ENCODE measurements at places on chromosomes 3 and 15.

DNA sequence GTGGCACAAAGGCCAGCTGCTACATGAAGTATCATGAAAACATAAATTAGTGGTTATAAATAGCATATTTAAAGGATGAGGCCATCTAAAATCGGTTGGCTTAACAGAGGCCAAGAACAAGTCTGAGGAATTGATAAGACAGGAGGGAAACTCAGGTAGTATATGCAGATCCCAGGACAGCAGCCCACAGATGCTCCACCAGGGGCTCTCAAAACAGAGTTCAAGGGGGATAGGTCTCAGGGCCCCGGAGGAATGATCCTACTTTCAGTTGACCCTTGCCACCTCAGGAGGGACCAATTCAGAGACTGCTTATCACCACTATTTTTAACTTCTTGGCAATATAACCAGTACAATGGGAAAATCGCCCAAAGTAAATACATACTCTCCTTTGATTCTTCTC is 56.8 kb downstream of the RORA start:
- DNase-seq, result no peak

- no peak for DNase-seq
Observed at GRCh38 chr3:156102267-156102931, 18.0 kb upstream of the KCNAB1 start.

DNA sequence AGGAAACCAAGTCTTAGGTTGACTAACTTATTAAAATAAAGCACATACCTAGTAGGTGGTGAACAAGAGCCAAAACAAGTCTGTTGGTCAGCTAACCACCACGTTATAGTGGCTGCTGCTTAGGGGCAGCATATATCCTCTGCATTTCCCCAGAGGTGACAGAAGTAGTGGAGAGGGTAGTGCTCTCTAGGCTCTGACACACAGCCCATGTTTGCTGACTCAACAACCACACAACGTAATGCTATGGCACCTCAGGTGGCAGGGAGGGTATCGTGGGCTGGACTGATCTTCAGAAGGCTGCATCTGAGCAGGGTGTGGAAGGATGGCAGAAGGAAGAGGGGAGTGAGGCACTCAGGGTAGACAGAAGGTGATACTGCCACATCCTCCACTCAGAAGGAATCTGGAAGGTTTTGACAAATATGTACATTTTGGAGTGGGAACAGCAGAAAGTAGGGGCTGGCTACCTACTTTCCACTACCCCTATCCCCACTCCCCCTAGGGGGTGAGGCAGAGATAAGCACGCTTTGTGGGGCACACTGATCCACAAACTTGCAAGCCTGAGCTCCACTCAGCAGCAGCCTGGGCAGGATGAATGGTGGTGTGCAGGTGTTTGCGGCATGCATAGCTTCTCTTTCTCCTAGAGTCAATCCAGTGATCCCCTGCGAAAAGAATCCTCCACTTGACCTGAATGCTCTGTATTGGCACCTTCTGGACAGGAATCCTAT is 178.1 kb downstream of the RORA start:
- DNase-seq, result no peak

- DNase-seq, result no peak
Observed at GRCh38 chr15:43868406-43868805, 41.6 kb downstream of the WDR76 start.

DNA sequence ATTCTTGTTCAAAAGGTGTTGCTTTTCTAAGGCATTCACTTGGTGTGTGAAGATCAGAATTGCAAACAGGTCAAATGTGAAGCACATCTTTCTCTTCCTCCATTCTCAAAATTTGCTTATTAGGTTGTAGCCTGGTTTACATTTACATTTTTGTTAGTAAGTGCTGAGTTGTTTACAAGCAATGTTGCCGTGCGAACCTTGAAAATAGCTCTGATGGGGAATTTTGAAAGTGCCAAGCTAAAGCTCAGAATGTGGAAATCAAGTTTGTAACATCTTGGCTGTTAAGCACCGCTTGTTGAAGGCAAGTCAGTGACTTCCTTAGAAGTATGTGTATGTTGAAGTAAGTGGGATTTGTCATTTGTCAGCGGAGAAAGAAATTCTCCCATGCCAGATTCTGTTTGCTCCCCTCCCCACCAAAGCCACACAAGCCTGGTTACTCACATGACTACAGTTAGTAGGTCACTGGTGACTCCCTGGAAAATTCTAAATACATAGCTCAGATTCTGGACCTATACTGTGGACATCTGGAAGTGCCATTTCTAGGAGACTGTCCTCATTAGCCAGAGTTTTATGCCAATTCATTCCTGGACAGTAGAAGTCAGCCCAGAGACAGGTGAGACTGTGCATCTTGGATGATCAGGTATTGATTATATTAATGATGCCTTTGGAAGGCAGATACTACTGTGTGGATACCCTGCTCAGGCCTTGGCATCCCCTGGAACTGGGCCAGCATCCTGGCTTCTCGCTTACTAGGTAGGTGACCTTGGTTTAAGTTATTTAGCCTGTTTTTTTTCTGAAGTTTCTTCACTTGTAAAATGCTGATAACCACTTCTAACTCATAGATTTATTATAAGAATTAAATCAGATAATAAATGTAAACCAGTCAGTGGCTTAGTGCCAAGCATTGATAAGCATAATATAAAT is 390.6 kb upstream of the SEMA6D start:
- DNase-seq, result no peak

GRCh38 chr3:35737934-35738706 is 98.8 kb downstream of the ARPP21 start:
- no peak for DNase-seq

- DNase-seq, result no peak
Observed at GRCh38 chr15:43939070-43939469, 112.3 kb downstream of the WDR76 start.

GRCh38 chr3:146839727-146840375 is 234.7 kb upstream of the PLSCR5 start:
- no peak for DNase-seq

GRCh38 chr15:55060836-55061235 is 135.9 kb downstream of the RSL24D1 start:
- DNase-seq, result no peak

- DNase-seq, result no peak
Observed at GRCh38 chr3:73601481-73601880, 23.3 kb downstream of the PDZRN3 start.
